Endodermal cell (in vitro differentiated cells): ENCODE measurements at places on chromosomes 11 and 22. TPM values are rescaled to one million over a fixed set of nuclear protein-coding genes. Genes with fewer than 3 reads are reported as not detected.

The NRXN2 gene
- 0.46 to 1.3 TPM (median 1.00 TPM) in 3 replicates for total RNA-seq

The CFAP300 gene
- total RNA-seq: 3.5 to 5.2 TPM (median 3.6 TPM) in 3 replicates

The ZFTA gene
- total RNA-seq: 33.6 and 38.0 TPM in 2 replicates

The TMPRSS13 gene
- 0.96 to 2.5 TPM (median 2.4 TPM) in 3 replicates for total RNA-seq

The IGLL5 gene
- total RNA-seq: not detected in 2 replicates

DNA sequence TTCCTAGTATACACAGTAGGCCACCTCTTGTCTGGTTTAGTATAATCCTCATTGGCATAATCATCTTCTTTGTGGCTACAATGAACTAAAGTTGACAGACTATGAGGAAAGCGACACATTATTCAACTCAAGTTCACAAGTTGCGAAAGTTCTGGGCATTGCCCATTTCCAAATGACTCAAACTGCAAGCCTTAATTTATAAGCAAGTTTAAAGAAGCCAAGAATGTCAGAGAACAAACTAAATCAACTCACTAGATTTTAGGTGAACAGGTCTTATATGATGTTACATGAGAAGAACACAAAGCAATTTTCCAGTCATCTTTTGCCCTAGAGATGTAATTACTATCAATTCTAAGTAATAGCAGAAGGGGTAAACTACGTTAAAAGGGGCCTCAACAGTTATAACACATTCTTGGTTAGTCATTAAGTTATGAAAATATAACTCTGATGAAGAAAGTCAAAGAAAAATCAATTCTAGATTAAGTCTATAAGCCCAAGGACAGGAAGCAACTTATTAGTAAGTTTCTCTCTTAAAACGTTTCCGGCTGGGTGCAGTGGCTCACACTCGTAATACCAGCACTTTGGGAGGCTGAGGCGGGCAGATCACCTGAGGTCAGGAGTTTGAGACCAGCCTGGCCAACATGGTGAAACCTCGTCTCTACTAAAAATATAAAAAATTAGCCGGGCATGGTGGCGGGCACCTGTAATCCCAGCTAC lies 21.5 kb downstream of the PICALM start:
- no peak overlapping the region for H3K27ac ChIP-seq
- H3K4me3 ChIP-seq: no peak overlapping the region
- H3K36me3 ChIP-seq: peaks cover 9% of the 10 kb centered on the region
- no peak for DNase-seq
- H3K4me1 ChIP-seq: peaks cover under 1% of the 10 kb centered on the region
- H3K27me3 ChIP-seq: no peaks in the 10 kb centered on the region

DNA sequence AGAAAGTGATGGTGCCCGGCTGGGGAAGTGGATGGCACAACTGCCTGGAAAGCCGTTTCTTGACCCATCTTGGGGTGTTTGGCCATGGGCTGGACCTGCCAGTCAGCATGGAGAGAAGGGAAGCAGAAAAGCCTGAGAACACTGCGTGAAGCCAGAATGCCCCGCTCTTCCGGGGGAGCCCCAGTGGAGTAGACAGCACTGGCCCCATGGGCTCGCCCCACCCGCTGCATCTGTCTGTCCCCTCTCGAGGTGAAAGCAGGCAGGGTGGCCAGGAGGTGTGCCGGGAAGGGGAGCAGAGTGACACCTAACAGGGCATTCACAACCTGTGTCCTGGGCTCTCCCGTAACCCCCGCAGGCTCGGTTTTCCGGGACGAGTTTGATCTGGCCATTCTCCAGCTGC lies 57.1 kb upstream of the TBCEL start:
- no peaks in the 10 kb centered on the region for H3K4me1 ChIP-seq
- H3K27me3 ChIP-seq: no peaks in the 10 kb centered on the region
- H3K36me3 ChIP-seq: no peaks in the 10 kb centered on the region
- DNase-seq: no peak
- H3K27ac ChIP-seq: no peak overlapping the region

DNA sequence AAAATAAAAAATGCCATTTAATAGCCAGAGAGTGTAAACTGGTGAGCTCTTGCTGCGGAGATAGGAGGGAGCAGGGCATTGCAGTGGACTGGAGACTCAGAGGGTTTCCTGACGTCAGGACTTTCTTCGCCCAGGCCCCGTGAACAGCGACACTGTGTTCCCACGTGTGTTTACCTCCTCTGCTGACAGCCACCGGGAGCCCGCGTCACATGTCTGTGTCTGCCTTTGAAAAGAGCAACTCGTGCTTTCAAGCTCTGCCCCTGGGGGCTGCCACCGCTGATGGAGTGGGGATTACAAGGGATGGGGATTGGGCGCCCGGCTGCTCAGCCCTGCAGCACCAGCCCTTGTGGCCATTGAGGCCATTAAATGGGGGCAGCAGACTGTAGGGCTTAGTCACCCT lies 3.3 kb downstream of the TANGO2 start:
- DNase-seq: no peak
- H3K27me3 ChIP-seq: peaks cover 12% of the 10 kb centered on the region
- H3K4me3 ChIP-seq: no peak overlapping the region

GRCh38 chr22:28771195-28771791 lies 1.2 kb upstream of the CCDC117 start:
- H3K4me3 ChIP-seq: no peak overlapping the region
- no peak overlapping the region for H3K27ac ChIP-seq
- H3K27me3 ChIP-seq: no peaks in the 10 kb centered on the region
- no peak for DNase-seq
- H3K4me1 ChIP-seq: no peaks in the 10 kb centered on the region

GRCh38 chr11:69131121-69131566 lies 24.6 kb upstream of the SMIM38 start:
- no peaks in the 10 kb centered on the region for H3K27me3 ChIP-seq
- H3K36me3 ChIP-seq: no peaks in the 10 kb centered on the region
- no peaks in the 10 kb centered on the region for H3K4me1 ChIP-seq
- H3K27ac ChIP-seq: no peak overlapping the region
- DNase-seq: peak; percentile 57

DNA sequence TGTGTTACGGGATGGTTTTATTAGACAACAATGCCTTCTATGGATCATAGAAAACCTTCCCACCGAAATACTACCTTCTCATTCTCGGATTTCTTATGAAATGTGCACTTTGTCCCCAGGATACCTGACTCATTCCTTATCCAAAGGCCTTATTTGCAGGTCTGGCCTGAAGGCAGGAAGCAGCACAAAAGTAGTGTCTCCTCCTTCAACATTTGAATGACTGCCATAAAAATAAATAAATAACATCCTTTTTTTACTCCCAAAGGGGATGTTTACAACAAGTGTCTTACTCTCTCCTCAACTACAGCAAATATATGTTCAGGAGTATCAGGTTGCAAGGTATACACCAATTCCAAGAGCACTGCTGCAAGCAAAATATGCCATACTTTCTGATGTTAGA lies 41.6 kb upstream of the PAK1 start:
- H3K36me3 ChIP-seq: no peaks in the 10 kb centered on the region
- H3K4me1 ChIP-seq: no peaks in the 10 kb centered on the region
- H3K27ac ChIP-seq: no peak overlapping the region
- H3K4me3 ChIP-seq: no peak overlapping the region
- no peak for DNase-seq
- H3K27me3 ChIP-seq: no peaks in the 10 kb centered on the region

- no peak overlapping the region for H3K4me3 ChIP-seq
- H3K27me3 ChIP-seq: no peaks in the 10 kb centered on the region
- no peak overlapping the region for H3K27ac ChIP-seq
- DNase-seq: no peak
- no peaks in the 10 kb centered on the region for H3K36me3 ChIP-seq
Measured at GRCh38 chr11:33959855-33960400, 68.1 kb upstream of the LMO2 start.

DNA sequence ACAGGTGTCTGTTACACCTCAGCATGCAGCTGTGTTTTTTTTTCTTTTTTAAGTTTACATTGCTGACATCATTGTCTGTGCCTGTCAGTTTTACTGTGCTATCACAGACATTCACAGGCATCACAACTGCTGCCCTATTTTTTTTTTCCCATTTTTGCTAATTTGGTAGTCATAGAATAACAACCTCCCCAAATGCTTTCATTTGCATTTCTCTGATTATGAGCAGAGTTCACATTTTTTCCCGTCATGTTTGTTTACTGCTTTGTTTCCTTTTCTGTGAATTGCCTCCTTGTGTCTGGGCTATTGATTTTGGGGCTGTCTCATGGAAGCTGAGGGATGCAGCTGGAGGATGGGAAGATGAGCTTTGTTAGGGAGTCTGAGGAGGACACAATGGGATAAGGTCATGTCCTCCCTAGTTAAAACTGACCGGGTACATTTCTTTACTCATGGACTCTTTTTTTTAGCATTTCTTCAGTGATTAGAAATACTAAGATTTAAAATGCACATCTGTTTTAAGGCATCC lies 155.1 kb downstream of the LDLRAD3 start:
- peak; percentile 7 for DNase-seq
- peaks cover 13% of the 10 kb centered on the region for H3K4me1 ChIP-seq
- H3K36me3 ChIP-seq: peaks cover 49% of the 10 kb centered on the region
- H3K27me3 ChIP-seq: no peaks in the 10 kb centered on the region
- H3K4me3 ChIP-seq: no peak overlapping the region
- H3K27ac ChIP-seq: no peak overlapping the region

DNA sequence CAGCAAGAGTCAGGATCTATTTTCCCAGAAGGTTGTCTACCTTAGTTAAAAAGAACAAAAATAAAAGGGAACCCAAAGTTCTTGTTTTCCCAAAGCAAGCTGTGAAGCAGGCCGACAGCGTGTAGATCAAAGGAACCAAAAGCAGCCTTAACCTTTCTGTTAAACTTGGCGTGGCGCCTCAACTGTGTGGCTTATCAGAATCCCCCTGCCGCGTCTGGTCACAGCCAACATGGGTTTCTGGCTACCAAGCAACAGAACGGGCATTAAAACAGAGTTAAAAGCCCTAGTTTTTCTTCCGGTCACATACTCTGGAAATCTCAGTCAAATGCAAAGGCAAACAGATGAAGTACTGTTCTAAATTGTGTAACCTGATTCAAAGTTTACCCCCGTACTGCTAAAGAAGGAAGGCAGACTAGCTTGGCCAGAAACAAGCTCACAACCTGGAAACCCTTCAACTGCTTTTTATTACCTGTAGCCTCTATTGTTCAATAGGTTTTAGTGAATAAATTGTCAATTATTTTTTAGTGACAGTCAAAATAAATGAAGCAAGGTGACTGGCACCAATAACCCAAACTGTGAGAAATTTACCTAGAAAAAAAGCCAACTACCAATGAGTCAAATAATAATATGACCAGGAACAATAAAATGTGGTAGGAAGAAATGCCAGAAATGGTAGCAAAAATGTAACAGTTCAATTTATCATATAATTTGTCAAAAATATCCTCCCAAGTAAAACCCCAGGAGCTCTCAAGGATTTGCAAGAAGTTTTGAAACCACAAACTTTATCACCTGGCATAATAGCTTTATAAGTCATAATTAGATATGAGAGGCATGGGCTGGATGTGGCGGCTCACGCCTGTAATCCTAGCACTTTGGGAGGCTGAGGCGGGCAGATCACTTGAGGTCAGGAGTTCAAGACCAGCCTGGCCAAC lies 21.4 kb downstream of the CHKA start:
- peaks cover 6% of the 10 kb centered on the region for H3K36me3 ChIP-seq
- peak overlapping the region; percentile 29 for H3K27ac ChIP-seq
- peaks cover 6% of the 10 kb centered on the region for H3K4me1 ChIP-seq
- H3K4me3 ChIP-seq: no peak overlapping the region
- DNase-seq: peak; percentile 59

GRCh38 chr11:113773416-113774173 lies at the start of gene ZW10:
Gene ZW10, minus strand, starts transcription at chr11:113773692. Its CDS starts 26 bp downstream, at chr11:113773666.
- peaks cover 28% of the 10 kb centered on the region for H3K36me3 ChIP-seq
- H3K27me3 ChIP-seq: peaks cover 22% of the 10 kb centered on the region
- peak within 1 kb of the TSS; percentile 41 for H3K27ac ChIP-seq
- no peaks in the 10 kb centered on the region for H3K4me1 ChIP-seq
- H3K4me3 ChIP-seq: peak within 1 kb of the TSS; percentile 94

GRCh38 chr22:38732251-38732815 lies 23.5 kb downstream of the SUN2 start:
- H3K4me1 ChIP-seq: no peaks in the 10 kb centered on the region
- H3K4me3 ChIP-seq: no peak overlapping the region
- peak overlapping the region; percentile 58 for H3K27ac ChIP-seq
- DNase-seq: no peak
- no peaks in the 10 kb centered on the region for H3K27me3 ChIP-seq
- peaks cover 85% of the 10 kb centered on the region for H3K36me3 ChIP-seq

- no peak overlapping the region for H3K4me3 ChIP-seq
- no peak for DNase-seq
- H3K27me3 ChIP-seq: no peaks in the 10 kb centered on the region
- no peaks in the 10 kb centered on the region for H3K4me1 ChIP-seq
Measured at GRCh38 chr22:27596133-27596870, 205.3 kb downstream of the MN1 start.

GRCh38 chr11:551596-551995 lies 8.9 kb downstream of the LMNTD2 start:
- peaks cover 5% of the 10 kb centered on the region for H3K4me1 ChIP-seq
- peaks cover 15% of the 10 kb centered on the region for H3K27me3 ChIP-seq
- no peak for DNase-seq

- peak; percentile 94 for DNase-seq
- peak overlapping the region; percentile 66 for H3K4me3 ChIP-seq
- H3K36me3 ChIP-seq: no peaks in the 10 kb centered on the region
- H3K27me3 ChIP-seq: peaks cover 44% of the 10 kb centered on the region
Measured at GRCh38 chr22:50270666-50271394, 650 bp upstream of the MAPK11 start.

DNA sequence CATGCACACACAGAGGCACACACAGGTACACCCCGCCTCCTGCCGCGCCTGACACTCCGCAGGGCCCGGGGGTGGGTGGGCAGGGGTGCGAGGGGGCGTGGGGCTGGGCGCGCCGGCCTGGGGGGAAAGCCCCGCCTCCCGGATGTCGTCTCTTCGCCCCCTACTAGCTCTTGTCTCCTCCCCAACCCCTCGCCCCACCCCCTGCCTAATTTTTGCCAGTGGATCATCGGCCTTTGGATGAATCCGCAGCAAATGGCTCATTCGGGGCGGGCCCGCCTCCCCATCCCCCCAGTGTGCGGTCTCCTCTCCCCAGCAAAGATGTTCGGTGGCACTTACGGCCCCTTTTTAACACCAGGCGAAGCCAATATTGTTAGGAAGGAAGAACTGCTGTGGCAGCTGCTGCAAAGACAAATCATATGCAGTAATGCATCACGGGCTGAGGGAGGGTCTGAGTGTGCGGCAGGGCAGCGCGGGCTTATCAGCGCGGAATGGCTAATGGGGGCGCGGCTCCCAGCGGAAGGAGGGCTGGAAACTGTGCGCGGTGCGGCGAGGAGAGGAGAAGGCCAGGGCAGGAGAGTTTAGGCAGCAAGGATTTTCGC lies 13.4 kb upstream of the NECTIN1 start:
- peak overlapping the region; percentile 52 for H3K27ac ChIP-seq
- H3K27me3 ChIP-seq: peaks cover 37% of the 10 kb centered on the region
- H3K4me3 ChIP-seq: peak overlapping the region; percentile 77
- no peaks in the 10 kb centered on the region for H3K36me3 ChIP-seq
- peak; percentile 89 for DNase-seq
